ENCODE measurements at places on chromosomes 6 and 20.

DNA sequence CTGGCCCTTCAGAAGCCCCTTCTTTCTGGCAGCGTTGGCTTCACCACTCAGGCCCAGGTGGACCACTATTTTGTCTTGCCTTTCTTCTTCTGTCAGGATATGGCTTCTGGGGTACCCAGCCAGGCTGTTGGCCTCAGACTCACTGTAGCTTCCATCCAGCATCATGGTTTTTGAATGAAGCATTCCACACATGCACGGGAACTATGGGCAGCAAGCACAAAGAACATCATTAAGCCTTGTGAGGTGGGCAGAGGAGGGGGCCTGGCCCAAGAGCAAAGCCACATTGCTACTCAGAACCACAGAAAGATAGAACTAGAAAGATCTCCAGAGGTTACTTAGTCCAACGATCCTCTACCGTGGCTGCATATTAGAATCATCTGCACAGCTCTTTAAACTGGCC lies 40.6 kb upstream of the GABRR1 start:
- no peak for DNase-seq

DNA sequence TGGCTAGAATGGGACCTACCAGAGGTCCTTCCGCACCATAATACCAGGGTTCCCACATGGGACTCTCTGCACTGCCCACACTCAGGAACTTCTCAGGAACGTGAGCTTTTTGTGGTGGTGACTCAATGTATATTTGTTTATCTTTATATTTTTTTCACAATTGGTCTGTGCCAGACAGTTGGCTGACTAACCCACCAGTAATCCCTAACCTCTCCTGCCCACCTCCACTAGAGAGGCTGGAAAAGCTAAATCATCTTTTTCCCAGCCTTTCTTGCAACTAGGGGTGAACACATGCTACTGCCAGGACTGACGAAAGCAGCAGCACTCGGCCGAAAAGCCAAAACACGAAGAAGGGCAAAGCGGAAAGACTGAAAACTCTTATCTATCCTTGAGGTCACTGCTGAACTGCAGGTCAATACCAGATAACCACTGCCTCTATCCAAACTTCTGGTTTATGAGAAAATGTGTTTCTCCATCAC lies 112.9 kb downstream of the TRERF1 start:
- no peak for DNase-seq

- DNase-seq: no peak
Observed at GRCh38 chr6:159745081-159745480, 16.8 kb upstream of the ACAT2 start.

GRCh38 chr6:116073765-116074440 lies 13.2 kb upstream of the FRK start:
- no peak for DNase-seq

GRCh38 chr6:14381829-14382677 lies 264.5 kb downstream of the CD83 start:
- no peak for DNase-seq

DNA sequence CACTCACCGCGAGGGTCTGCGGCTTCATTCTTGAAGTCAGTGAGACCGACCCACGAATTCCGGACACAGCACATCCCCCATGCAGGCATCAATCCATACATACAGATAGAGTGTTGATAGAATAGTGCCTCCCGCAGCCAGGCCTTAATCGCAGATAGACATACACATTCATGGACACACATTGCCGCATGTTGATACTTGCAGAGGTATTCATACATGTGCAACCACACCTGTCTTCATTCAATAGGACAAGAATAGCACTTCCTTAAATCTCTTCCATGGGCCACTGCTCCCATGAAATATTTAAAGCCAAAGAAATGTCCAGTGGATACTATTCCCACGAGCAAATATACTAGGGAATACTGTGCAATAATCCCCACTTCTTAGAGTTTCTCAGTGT lies 170.5 kb downstream of the FRK start:
- no peak for DNase-seq

Data from CD4-positive, alpha-beta T cell treated with Interleukin-17A for 1 hour (primary cell).